ENCODE measurements at places on chromosomes 1 and 21.
A peak's percentile ranks its signal among the peaks of the same experiment; 100 is the strongest.

- DNase-seq, result no peak
These were observed 189.9 kb downstream of the ZC3H11B start for GRCh38 chr1:219422811-219423598.

GRCh38 chr1:154198756-154199562 is 7.1 kb upstream of the TPM3 start:
- peak; percentile 31 for DNase-seq

GRCh38 chr1:30830537-30830936 is 73.0 kb upstream of the LAPTM5 start:
- DNase-seq, result no peak

DNA sequence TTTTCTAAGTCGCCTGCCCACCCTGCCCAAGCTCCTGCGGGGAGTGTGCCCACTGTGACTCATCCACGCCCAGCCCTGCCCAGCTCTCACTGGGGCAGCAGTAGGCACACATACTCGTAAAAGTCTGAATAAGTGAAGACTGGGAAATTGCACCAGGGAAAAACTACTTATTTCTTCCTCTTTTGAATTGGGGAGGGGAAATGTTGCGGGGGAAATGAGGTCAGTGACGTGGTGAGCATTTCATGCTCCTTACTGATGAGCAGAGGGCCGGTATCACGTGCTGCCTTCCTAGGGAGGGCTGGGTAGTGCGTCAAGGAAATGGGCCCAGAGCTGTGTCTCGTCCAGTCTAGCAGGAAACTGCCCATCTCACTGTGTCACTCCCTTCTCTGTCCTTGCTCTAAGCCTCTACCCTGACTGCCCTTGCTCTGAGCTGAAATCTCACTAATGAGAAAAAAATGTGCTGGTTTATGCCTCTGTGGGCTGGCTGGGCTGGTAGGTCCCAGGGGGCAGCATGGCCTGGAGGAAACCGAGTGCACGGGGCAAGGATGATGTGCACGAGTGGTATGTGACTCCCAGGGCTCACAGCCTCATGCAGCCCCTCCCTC is 13.5 kb upstream of the TNFRSF1B start:
- no peak for DNase-seq

- DNase-seq, result no peak
These were observed 28.9 kb upstream of the EPB41 start for GRCh38 chr1:28885472-28885877.
